ENCODE measurements at places on chromosomes 5 and 9.

GRCh38 chr5:128706269-128706668 lies 168.2 kb upstream of the FBN2 start:
- H3K36me3 ChIP-seq = no peaks in the 10 kb centered on the region
- no peak for DNase-seq
- peaks cover 9% of the 10 kb centered on the region for H3K4me1 ChIP-seq
- H3K4me3 ChIP-seq = no peak overlapping the region
- H3K27ac ChIP-seq = no peak overlapping the region
- no peaks in the 10 kb centered on the region for H3K27me3 ChIP-seq

- no peak for DNase-seq
- H3K27ac ChIP-seq = no peak overlapping the region
- peaks cover 10% of the 10 kb centered on the region for H3K36me3 ChIP-seq
Measured at GRCh38 chr9:103533318-103533717, 538.2 kb downstream of the CYLC2 start.

DNA sequence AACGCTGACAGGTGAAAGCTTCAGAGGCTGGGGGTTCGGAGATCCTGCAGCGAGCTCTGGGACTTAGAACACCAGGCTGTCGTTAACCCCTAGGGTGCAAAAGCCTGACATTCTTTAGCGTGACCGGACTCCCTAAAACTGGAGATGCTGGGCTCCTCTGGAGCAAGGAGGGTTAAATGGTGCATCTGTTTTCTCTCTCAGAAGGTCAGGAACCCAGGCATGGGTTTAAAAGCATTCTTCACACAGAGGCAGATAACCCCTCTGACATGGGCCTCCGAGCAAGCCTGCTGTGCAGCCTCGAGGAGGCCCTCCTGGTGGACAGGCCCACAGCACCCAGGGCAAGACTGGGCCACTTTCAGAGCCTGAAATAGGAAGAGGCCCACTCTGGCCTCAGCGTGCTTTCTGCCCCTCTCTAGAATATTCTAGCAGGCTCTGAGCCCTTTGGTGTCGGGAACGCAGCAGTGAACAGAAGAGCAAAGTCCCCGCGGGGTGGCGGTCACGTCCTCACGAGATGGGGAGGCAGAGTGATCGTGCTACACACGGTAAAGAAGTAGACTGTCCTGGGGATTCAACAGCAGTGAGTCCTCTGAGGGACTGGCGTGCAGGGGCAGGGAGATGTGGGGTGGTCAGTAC lies 124.8 kb downstream of the COL23A1 start:
- H3K4me1 ChIP-seq = peaks cover 24% of the 10 kb centered on the region
- H3K36me3 ChIP-seq = no peaks in the 10 kb centered on the region
- no peak overlapping the region for H3K4me3 ChIP-seq
- H3K27ac ChIP-seq = no peak overlapping the region
- no peaks in the 10 kb centered on the region for H3K27me3 ChIP-seq

GRCh38 chr5:99272576-99272975 lies 343.8 kb upstream of the CHD1 start:
- no peak for DNase-seq
- H3K4me3 ChIP-seq = no peak overlapping the region
- no peaks in the 10 kb centered on the region for H3K27me3 ChIP-seq
- no peaks in the 10 kb centered on the region for H3K4me1 ChIP-seq

GRCh38 chr5:74587300-74587699 lies 53.2 kb downstream of the ENC1 start:
- DNase-seq = peak; percentile 25
- no peaks in the 10 kb centered on the region for H3K27me3 ChIP-seq
- no peak overlapping the region for H3K4me3 ChIP-seq
- H3K4me1 ChIP-seq = peaks cover 30% of the 10 kb centered on the region
- 0 out of 2 replicates have a peak overlapping the region, but pooled peaks have one; percentile 24 for H3K27ac ChIP-seq

- no peaks in the 10 kb centered on the region for H3K36me3 ChIP-seq
- H3K27ac ChIP-seq = no peak overlapping the region
- peak; percentile 16 for DNase-seq
- no peaks in the 10 kb centered on the region for H3K27me3 ChIP-seq
Measured at GRCh38 chr5:101658433-101658832, 637.7 kb downstream of the SLCO4C1 start.

- no peaks in the 10 kb centered on the region for H3K27me3 ChIP-seq
- H3K4me3 ChIP-seq = no peak overlapping the region
- H3K27ac ChIP-seq = no peak overlapping the region
- H3K4me1 ChIP-seq = no peaks in the 10 kb centered on the region
Measured at GRCh38 chr9:31606678-31607077, 777.8 kb upstream of the ACO1 start.

DNA sequence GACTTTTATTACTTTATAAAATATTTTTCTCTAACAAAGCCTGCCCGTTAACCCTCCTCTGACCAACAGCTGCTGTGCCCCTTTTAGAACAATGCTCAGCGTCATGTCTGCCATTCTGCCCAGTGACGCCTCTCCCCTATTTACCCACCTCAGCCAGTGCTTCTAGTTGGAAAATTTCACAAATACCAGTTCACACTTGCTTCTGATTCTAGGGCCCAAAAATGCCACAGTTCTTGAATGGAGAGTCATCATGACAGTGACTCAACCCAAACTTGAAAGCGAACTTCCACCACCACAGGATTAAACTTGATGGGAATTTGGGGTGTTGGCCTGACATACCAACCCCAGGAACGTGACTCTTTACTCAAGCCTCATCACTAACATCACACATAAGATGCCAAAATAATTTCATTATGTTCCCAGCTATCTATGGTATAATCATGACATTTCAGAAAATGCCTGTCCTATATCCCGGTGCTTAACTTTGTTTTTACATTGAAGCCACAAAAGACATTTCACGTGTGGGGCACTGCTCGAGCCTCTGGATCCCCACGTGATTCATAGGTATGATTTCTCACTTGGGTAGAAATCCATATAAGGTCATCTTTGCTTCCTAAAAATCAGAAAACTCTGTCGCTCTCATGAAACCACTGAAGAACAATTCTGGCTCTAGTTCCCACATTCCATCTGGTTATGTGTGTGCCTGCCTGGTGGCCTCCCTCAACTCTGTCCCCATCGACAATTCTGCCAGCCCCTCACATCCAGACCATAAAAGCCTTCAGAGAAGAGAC lies 220.9 kb downstream of the ACTL7B start:
- no peaks in the 10 kb centered on the region for H3K4me1 ChIP-seq
- H3K27me3 ChIP-seq = no peaks in the 10 kb centered on the region
- no peaks in the 10 kb centered on the region for H3K36me3 ChIP-seq
- DNase-seq = no peak
- no peak overlapping the region for H3K27ac ChIP-seq

DNA sequence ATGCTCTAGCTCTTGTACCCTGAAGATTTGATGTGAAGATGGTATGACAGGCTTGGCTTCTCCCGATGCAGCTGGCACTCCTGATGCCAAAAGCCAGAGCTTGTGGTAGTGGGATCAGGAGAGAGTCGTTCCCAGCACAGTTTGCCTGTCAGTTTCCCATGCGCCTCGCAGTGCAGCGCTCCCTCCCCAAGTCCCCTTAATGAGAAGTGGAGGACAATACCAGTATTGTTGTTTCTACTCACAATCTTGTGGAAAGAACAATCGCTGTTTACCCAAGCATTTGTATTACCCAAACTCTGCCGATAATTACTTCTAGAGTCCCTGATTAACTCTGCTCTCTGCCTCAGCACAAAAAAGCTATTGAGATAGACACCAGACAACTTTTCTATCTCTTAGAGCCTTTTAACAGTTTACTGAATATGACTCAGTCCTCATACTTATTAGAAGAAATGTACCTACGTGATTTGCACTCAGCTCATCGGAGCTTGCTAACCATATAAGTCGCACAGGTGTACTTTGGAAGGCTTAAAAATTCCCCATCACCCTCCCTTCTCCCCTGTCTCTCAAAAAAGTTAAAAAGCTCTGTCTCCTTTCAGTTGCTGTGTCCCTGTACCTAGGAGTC lies 283.2 kb upstream of the TMEM161B start:
- no peaks in the 10 kb centered on the region for H3K36me3 ChIP-seq
- H3K4me3 ChIP-seq = no peak overlapping the region
- no peaks in the 10 kb centered on the region for H3K27me3 ChIP-seq
- peak; percentile 26 for DNase-seq
- peaks cover 21% of the 10 kb centered on the region for H3K4me1 ChIP-seq

- H3K4me3 ChIP-seq = no peak overlapping the region
- DNase-seq = no peak
- no peaks in the 10 kb centered on the region for H3K4me1 ChIP-seq
- H3K27me3 ChIP-seq = no peaks in the 10 kb centered on the region
- no peak overlapping the region for H3K27ac ChIP-seq
Measured at GRCh38 chr9:91066042-91066415, 264.4 kb downstream of the SYK start.

DNA sequence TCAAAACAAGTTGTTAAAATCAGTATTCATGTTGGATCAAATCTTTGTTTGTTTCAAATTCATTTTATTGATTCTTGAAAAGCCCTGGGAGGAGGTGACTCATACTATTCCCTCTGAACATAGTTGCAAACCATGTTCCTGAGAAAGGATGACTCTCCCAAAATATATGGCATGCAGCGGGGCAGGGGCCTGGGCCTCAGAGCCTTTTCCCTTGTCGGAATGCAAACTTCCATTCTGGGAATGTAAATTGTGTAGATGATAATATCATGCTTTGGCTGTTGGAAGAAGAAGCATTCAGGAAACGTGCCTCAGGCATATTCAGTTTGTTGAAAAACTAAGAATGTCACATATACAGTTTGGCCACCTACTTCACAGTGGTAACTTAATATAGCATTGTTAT lies 242.0 kb downstream of the AUH start:
- DNase-seq = no peak
- H3K27ac ChIP-seq = no peak overlapping the region
- H3K36me3 ChIP-seq = no peaks in the 10 kb centered on the region
- H3K4me1 ChIP-seq = peaks cover 18% of the 10 kb centered on the region
- H3K27me3 ChIP-seq = no peaks in the 10 kb centered on the region
- H3K4me3 ChIP-seq = no peak overlapping the region

DNA sequence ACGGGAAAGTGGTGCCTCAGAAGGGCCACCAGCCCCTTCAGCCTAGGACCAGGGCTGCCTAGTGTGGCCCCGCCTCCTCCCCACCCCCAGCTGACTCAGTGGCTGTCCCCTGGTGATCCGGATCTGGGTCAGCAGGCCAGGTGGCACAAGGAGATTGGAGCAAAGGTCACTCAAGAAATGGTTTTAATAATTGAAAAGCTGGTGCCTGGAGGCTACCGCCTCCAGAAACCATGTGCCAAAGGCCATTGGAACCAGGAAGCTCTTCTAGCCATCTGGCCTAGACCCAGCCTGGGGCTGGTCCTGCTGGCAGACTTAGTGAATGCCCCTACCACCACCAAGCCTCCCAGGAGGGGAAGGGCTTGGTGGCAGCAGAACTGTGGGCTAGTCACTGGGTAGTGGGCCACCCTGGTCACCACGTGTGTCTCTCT lies 1.5 kb downstream of the ST6GALNAC4 start:
- H3K4me1 ChIP-seq = peaks cover 8% of the 10 kb centered on the region
- no peak overlapping the region for H3K27ac ChIP-seq
- 0 out of 2 replicates have a peak, but pooled peaks cover 7% of the 10 kb centered on the region for H3K27me3 ChIP-seq
- no peak overlapping the region for H3K4me3 ChIP-seq

GRCh38 chr9:114229295-114229694 lies 74.0 kb downstream of the COL27A1 start:
- H3K27me3 ChIP-seq = no peaks in the 10 kb centered on the region
- no peak for DNase-seq
- H3K27ac ChIP-seq = no peak overlapping the region
- no peaks in the 10 kb centered on the region for H3K36me3 ChIP-seq
- peaks cover 11% of the 10 kb centered on the region for H3K4me1 ChIP-seq
- H3K4me3 ChIP-seq = no peak overlapping the region

DNA sequence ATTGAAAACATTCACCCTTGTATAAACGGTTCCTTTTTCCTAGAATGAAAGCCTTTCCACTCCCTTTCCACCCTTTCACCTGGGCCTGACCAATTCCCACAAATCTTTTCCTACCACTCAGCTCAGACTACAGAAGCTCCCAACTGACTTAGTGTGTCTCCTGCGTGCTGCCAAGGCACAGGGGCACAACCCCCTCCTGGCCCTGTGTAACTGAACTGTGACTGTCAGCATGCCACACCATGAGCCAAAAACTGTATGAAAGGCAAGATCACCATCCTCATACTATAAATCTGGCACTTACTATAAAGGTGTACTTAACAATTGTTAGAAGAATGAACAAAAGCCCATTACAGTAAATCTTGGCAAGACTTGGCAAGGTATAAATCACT lies 11.5 kb downstream of the NOL8 start:
- H3K4me3 ChIP-seq = no peak overlapping the region
- no peak for DNase-seq
- H3K36me3 ChIP-seq = peaks cover 36% of the 10 kb centered on the region

DNA sequence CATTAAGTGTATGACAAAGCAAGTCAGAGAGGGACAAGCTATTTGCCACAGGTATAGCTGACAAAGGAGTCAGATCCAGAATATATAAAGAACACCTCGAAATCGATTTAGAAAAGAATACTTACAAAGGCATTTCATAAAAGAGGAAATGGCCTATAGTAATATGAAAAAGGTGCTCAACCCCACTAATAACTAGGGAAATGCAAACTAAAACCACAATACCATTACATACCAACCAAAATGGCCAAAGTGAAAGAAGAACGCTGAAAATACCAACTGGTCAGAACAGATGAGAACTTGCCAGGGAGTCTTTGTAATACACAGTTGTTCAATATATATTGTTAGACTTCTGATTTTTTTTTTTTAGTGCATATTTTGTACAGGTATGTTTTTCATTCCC lies 152.9 kb downstream of the CDC42SE2 start:
- no peak overlapping the region for H3K27ac ChIP-seq
- H3K4me3 ChIP-seq = no peak overlapping the region
- H3K36me3 ChIP-seq = no peaks in the 10 kb centered on the region
- DNase-seq = no peak

DNA sequence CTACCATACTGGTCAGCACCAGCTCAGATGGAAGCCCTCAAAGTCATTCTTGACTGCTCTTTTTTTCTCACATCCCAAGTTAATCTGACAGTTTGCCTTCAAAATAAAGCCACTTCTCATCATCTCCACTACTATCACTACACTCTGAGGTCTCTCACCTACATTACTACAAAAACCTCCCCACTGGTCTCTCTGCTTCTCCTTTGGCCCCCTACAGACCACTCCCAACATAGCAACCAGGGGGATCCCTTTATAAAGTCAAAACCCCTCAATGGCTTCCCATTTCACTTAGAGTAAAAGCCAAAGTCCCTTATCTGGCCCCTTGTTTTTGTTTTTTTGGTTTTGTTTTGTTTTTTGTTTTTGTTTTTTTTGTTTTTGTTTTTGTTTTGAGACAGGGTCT lies 4.6 kb downstream of the ARAP3 start:
- no peaks in the 10 kb centered on the region for H3K27me3 ChIP-seq
- no peaks in the 10 kb centered on the region for H3K36me3 ChIP-seq
- no peak overlapping the region for H3K4me3 ChIP-seq
- peaks cover 46% of the 10 kb centered on the region for H3K4me1 ChIP-seq
- no peak overlapping the region for H3K27ac ChIP-seq

DNA sequence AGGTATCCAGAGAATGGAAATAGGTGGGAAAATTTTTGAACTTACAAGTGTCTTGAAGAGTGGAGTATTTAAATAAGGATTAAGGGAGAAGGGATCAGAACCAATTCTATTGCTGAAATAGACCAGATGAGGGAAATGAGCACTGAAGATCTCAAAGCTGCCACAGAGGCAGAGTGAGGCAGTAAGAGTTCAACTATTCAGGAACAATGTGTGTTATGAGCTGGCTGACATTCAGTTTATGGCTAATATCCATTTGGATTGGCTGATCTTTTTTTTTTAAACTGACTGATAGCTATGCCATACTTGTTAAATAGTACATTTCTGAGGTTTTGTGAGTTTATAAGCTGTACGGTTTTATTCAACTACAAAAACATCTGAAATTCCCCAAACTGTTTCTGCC lies 95.3 kb upstream of the GNA14 start:
- H3K27me3 ChIP-seq = no peaks in the 10 kb centered on the region
- no peak overlapping the region for H3K27ac ChIP-seq
- H3K4me1 ChIP-seq = peaks cover 18% of the 10 kb centered on the region
- H3K36me3 ChIP-seq = no peaks in the 10 kb centered on the region

All from GM23338 (cell line).